ENCODE measurements at places on chromosomes 2 and 18.

- no peak for DNase-seq
Measured at GRCh38 chr18:48687346-48688042, 148.7 kb downstream of the CTIF start.

DNA sequence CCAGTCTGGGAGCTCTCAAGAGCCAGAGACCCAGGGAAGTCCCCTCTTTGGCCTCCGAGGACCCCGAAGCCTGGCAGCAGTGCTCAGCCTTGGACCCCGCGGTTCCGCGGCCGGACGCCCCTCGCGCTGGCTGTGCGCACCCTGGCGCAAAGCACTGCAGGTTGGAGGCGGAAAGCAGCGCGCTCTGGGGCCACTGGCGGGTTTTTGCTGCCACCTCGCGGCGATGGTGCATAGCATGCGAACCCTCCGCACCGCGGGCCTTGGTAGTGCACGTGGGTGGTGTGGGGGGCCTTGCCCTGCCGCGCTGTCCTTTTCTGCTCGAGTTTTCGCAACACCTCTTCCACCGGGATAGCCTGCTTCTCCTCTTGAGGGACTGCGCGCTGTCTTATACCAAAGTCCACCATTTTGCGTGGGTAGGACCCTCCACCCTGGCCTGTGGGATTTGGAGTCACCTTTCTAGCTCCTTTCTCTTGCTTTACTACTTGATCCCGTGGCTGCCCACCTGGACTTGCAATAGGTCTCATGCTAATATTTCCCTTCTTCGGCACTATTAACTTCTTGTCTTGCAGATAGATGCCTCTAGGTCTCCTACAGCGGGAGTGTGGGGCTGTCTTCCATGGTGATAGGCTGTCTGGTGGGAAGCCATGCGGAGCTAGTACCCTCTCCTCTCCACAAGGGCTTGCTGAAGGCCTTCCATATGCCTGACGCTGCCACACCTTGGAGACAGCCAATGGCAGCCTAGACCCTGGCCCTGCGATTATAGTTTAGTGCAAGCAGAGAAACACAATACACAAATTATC is 14.3 kb downstream of the SIX3 start:
- peak; percentile 74 for DNase-seq

DNA sequence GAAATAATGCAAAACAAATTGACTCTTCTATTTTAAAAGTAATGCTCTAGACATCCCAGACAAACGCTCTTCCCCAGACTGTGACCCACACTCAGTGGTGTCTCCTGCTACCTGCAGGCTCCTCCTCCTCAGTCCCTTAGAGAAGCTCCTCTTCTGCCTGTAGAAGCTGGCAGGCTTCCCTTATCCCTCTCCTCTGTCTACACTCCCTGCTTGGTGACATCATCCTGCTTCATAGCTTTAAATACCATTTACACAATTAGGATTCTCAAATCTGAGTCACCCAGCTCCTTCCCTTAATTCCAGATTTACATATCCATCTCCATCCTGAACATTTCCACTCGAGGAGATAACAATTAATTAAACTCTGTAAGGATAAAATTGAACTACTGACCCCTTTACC is 167.9 kb downstream of the FBXO15 start:
- DNase-seq: no peak

- no peak for DNase-seq
Measured at GRCh38 chr2:205885492-205886099, 200.4 kb downstream of the INO80D start.

DNA sequence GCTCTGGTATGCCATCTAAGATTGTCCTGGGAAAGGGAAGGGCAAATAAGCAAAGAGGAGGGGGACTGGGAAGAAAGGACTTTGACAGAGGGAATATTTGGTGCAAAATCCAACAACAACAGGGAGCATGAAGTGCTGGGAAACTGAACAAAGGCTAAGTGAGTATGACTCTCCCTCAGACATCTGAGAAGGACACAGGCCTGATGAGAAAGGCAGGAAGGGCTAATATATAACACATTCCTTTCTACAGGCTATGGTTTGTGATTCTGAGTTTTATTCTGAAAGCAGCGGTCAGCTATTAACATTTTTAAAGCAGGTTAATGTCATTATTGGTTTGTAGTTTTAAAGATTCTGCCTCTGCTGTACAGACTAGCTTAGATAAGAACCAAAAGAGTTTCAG is 1579.5 kb downstream of the LRP1B start:
- DNase-seq: no peak

- no peak for DNase-seq
Measured at GRCh38 chr2:59804732-59805131, 748.7 kb downstream of the BCL11A start.

GRCh38 chr2:219175928-219176817 is 552 bp downstream of the CNPPD1 start:
- peak; percentile 19 for DNase-seq

DNA sequence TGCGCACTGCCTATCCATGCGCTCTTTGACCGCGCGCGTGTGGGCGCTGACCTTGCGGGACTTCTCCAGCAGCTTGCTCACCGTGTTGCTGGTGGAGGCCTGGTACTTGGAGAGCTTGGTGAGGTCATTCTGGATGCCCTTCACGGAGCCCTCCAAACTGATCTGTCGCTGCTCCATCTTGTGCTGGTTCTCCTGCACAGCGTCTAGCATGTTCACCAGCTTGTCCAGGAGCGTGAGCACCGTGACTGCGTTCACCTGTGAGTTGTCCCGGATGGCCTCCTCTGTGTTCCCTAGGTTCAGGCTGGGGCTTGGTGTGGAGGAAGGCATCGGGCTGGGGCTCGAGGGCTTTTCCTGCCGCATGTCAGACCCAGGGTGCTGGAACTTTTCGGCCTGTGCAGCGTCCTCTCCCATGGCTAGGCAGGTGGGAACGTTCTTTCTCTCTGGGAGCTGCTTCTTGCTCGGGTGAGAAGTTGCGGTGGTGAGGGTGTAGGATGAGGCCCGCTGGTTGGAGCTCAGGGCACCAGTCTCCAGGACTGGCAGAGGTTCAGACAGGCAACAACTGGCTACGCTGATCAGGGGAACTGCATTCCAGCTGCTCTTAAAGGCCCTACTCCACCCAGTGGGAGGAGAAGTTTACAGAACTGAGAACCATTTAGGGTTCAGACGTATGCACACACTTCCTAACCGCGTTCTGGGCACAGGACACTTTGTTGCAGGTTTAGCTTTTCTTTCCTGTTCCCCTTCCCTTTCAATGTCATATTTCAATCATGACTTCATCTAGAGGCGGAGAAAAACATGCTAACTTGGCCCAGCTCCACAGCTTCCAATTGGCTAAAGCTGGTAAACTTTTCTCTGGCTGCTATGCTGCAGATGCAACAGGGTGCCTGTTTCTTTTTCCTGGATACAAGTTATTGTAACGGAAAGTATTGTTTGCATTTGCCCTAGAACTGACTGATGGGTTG is at the start of gene CAVIN2:
Gene CAVIN2, minus strand, starts transcription at position 574 of the 962 bp plus-strand sequence. Its CDS starts 163 bp downstream, at position 411.
- DNase-seq: no peak

- peak; percentile 49 for DNase-seq
Measured at GRCh38 chr2:9703085-9703678, 72.4 kb upstream of the YWHAQ start.

GRCh38 chr2:160169471-160169870 is 30.6 kb downstream of the ITGB6 start:
- DNase-seq: no peak

DNA sequence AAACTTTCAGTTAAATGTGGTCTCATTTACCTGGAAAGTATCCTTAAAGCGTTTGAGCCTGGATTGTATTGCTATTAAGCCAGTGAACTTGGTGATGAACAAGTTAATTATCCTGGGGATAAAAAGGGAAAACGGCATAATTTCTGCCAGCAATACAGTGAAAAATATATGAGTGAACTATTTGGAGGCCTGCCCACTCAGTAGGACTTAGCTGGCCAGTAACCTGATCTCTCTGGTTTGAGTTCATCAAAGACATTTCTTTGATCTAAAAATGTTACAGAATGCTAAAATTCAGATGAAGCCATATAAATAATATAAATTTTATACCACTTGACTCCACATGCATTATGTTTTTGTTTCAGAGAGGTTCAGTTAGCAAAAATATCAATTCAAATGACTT is 241.1 kb upstream of the VWC2L start:
- DNase-seq: no peak

GRCh38 chr2:46804794-46805193 is 110.8 kb downstream of the MCFD2 start:
- DNase-seq: no peak

All from stimulated activated CD4-positive, alpha-beta T cell treated with anti-CD3 and anti-CD28 coated beads, TNF-alpha, amount 100 ng/mL, for 1 hour (primary cell).